Activated T-helper 9 cell treated with anti-CD3 and anti-CD28 coated beads, Interleukin-2, amount 50 U/mL, for 16 hours (primary cell): ENCODE measurements at places on chromosomes 1 and 21.

GRCh38 chr21:36700971-36701755 lies 2.2 kb downstream of the SIM2 start:
- DNase-seq: no peak

DNA sequence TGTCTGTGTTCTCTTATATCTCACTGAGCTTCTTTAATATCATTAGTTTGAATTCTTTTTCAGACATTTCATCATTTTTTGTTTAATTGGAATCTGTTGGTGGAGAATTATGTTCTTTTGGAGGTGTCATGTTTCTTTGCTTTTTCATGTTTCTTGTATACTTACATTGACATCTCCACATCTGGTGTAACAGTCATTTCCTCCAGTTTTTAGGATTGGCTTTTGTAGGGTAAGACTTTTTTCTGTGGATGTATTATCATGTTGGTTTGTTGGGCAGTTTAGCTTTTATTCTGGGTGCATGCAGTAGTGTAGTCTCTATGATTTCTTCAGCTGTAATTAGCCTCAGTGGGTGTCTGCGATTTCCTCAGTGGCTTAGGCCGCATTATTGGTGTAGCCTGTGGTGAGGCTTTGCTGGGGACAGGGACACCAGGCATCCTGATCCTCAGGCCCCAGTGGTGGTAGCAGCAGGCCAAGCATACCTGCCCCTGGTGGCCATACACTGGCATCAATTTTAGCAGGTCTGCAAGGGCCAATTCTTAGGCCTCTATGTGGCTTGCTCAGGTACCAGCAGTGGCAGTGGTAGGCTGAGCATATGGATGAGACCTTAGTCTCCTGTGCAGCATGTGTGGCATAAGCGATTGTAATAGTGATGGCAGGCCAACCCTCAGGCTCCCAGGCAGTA lies 77.6 kb upstream of the SAMD13 start:
- no peak for DNase-seq

GRCh38 chr1:194705123-194705854 lies 1518.9 kb upstream of the B3GALT2 start:
- no peak for DNase-seq

GRCh38 chr1:198902655-198903054 lies 263.8 kb downstream of the PTPRC start:
- no peak for DNase-seq

GRCh38 chr1:87959236-87959635 lies 630.6 kb downstream of the LMO4 start:
- DNase-seq: no peak

- DNase-seq: no peak
Measured at GRCh38 chr1:104018922-104019674, 269.4 kb downstream of the AMY1C start.
